ENCODE measurements at places on chromosomes 16 and 17. TPM values are rescaled to one million over a fixed set of nuclear protein-coding genes. Genes with fewer than 3 reads are reported as not detected.

TEX19 gene
- 0.34 TPM for total RNA-seq

MGAT5B gene
- 14.4 TPM for total RNA-seq

CA10 gene
- total RNA-seq: not detected

CCDC154 gene
- total RNA-seq: not detected

MYH13 gene
- not detected for total RNA-seq

SLC13A2 gene
- not detected for total RNA-seq

ATP2A3 gene
- 0.89 TPM for total RNA-seq

P2RX1 gene
- 5.1 TPM for total RNA-seq

KLHL10 gene
- not detected for total RNA-seq

ABCC3 gene
- 7.6 TPM for total RNA-seq

DNA sequence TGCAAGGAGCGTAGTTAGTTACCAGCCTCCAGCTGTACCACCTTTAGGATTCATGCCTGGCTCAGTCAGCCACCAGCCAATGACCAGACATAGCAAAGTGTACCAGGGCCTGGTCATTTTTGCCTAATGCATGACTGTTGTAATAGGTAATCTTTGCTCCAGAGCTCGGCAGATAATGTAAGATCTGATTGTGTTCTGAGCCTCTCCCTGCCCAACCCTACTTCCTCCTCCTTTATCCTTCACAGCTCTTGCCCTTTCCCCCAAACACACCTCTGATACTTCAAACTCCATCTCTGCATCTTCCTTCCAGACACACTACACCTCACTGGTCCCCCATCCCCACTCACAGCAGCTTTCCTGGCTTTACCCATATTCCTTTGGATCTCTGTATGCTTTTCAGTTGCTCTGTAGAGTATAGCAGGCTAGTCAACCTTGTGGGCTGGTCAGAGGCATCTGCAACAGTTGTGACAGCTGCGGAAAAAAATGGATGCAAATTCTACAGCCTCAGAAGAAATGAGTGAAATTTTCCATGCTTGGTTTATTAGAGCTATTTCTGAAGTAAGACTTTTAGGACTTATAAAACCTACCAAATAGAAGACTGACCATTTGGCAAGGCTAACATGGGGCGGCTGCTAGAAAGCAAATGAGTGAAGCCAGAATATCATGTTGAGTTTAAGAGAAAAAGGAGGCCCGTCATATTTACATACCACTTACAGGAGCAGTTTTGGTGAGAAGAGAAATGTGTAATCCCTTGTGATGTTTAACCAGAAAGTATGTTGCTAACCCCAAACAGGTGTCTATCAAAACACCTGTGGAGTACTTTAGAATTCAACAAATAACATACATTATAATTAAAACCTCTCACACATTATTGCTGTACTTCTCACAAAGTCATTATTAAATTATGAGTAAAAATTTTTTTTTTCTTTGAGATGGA lies 19.9 kb upstream of the C16orf87 start:
- DNase-seq: no peak

DNA sequence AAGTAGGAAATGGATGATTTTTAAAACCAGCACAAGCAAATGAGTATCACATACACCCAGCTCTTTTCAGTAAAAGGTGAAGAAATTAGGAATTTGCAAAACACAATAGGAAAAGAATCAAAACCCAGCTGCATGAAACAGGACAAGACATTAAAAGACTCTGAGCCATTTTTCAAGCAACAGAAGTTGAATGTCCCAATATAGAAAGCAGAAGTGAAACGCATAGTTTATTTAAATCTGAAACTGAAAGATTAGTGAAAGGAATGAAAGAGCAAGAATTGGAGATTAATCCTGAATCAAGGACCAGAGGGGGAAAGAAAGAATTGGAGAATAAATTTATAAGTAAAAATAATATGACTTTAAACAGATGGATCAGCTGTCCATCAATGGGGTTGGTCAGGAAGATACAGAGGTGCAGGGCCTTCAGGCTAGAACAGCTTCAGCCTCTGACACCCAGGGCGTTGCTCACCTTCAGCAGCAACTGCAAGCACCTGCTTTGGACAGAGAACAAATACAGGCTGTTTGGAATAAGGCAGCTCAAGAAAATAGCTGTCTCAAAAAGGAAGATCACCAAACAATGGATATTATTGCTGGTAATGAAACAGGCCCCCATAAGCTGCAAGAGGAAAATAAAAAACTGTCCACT lies 3.9 kb upstream of the ARHGAP17 start:
- no peak for DNase-seq

- DNase-seq: no peak
Measured at GRCh38 chr17:52297230-52298010, 138.9 kb upstream of the CA10 start.

GRCh38 chr16:82063456-82064082 lies 28.5 kb downstream of the HSD17B2 start:
- no peak for DNase-seq

DNA sequence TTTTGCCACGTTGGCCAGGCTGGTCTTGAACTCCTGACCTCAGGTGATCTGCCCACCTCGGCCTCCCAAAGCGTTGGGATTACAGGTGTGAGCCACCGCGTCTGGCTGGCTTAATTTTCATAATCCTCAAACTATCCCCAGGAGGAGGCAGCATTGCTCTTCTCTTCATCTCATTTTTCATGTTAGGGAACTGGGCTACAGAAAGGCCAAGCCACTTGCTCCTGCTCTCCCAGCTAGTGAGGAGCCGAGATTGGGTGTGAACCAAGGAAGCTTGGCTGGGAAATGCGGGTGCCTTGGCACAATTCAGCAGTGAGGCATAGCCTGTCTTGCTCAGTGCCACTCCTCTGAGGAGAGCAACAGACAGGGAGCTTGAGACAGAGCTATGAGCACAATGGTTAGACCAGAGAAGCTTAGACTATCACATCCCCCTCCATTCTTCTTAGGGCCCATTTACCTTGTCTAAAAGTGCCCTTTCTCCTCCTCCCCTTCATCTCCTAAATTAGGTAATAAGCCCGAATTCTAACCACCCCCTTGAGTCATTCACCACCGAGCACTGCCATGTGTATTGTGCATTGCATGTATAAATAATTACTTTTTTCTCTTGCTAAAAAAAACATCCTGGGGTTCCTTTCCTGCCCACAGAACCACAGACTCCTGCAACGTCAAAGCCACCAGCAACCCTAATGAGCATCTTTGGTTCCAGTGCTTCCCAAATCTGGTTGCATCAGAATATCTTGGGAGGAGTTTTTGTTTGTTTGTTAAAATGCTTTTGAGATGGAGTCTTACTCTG lies 20.0 kb upstream of the KIF19 start:
- no peak for DNase-seq

GRCh38 chr16:9817586-9817985 lies 364.6 kb downstream of the GRIN2A start:
- no peak for DNase-seq

GRCh38 chr16:30335598-30336474 lies 19.3 kb downstream of the CD2BP2 start:
- no peak for DNase-seq

- no peak for DNase-seq
Measured at GRCh38 chr16:81143921-81144471, 47.8 kb upstream of the GCSH start.

DNA sequence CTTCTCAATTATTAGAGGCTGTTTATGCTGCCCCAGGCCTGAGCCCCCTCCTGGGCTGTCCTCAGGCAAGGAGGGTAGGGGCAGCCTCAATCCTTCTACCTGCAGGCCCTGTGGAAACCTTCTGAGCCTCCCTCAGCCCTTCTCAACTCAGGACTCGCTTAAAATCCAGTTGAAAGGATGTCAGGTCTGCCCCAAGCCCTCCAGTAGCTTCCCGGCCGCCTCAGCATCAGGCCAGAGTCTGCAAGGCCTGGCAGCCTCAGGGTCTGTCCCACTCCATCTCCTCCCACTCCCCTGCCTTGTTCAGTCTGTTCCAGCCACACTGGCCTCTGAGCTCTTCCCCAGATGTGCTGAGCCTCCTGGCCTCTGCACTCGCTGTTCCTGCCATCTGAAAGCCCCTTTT lies 52.2 kb downstream of the KATNIP start:
- DNase-seq: no peak

DNA sequence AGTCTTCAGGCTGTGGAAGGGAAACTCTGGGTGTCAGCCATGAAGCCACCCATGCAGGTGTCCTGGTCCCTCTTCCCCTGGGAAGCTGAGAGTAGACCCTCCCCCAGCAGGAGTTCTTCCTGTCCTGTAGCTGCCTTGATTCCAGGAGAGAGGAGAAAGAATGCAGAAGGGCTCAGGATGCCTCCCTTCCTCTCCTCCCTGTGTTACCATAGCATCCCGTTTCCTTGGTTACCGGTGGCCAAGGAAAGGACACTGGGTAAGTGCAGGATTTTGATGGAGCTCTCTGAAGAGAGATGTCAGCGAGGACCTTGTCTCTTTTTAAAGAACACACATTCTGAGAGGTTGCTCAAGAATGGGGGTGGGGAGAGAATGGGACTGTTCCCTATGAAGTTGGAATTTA lies 304.1 kb upstream of the N4BP1 start:
- no peak for DNase-seq

DNA sequence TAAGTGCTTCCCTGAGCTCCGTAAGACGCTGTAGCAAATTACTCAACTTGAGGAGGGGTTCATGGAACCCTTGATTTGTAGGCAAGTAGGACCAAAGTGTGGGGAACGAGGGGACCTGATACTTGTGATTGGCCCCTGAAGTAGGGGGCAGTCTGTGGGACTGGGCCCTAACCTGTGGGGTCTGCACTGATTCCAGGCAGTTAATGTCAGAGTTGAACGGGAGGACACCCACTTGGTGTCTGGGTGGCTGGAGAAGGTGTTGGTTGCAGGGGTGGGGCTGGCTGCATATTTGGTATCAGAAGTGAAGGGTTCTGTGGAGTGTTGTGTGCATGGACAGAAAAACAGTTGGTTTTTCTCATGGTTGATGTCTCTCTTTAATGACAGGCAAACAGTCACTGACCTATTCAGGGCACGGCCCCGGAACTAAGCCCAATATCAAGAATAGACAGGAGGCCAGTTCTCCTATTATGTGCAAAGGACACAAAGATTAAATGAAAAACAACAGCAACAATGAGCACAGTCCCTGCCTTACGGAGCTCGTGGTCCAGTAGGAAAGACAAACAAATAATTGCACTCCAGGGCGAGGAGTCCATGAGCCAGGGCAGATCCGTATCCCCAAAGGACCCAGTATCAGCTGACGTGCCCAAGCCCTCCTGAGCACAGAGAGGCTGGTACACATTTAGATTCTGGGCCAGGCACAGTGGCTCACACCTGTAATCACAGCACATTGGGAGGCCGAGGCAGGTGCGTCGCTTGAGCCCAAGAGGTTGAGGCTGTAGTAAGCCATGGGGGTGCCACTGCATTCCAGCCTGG lies 19.2 kb downstream of the MXRA7 start:
- peak; percentile 86 for DNase-seq

- DNase-seq: no peak
Measured at GRCh38 chr17:72297326-72298115, 176.7 kb downstream of the SOX9 start.

- no peak for DNase-seq
Measured at GRCh38 chr17:44922136-44922535, 6.8 kb upstream of the GFAP start.

GRCh38 chr17:7969433-7969832 lies 33.0 kb upstream of the GUCY2D start:
- DNase-seq: no peak

GRCh38 chr17:6558276-6558675 lies 1.9 kb upstream of the PITPNM3 start:
- DNase-seq: no peak

- DNase-seq: no peak
Measured at GRCh38 chr16:23072084-23072599, 77.1 kb downstream of the USP31 start.

- no peak for DNase-seq
Measured at GRCh38 chr16:4247460-4247784, 5.5 kb upstream of the SRL start.

- no peak for DNase-seq
Measured at GRCh38 chr17:48541577-48542113, 3.3 kb downstream of the HOXB2 start.

DNA sequence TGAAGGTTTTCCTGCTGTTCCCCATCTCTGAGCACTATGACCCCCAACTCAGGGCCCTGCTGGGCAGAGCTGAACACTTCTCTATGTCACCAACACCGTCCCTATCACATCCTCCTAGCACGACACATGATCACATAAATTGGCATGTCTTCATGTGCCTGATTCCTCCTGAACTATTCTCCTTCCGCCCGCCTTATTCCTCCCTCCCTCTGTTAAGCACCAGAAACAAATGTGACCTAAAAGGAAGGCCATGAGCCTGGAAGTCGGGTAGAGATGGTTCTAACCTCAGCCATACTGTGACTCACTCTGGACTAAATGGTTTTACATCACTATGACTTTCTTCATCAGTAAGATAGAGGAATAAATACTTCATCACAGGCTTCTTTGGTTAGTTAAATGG lies 80.8 kb upstream of the DYNLRB2 start:
- DNase-seq: no peak

DNA sequence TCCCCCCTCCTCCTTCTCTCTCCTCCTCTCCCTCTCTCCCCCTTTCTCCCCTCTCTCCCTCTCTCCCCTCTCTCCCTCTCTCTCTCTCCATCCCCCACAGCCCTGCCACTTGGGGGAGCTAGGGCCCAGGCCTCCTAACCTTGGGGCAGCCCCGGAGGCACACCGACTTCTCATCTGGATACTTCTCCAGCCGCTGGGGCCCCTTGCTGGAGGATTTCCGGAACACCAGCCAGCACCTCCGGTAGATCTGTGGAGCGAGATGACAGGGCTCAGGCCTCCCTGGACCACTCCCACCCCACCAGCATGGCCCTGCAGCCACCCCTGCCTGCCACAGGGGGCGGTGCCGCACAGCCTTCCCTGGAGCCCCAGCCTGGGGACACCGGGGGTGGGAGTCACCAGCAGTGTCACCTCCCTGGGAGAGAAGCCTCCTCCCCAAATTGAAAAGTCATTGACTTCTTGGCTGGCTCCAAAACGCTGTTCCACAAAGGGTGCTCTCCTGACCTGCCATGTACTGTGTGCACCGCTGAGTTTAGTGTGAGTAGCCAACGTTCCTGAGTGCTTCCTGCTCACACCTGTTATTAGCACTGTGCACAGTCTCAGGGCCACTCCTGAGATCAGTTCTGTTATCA lies 10.5 kb downstream of the DOK4 start:
- DNase-seq: no peak

- no peak for DNase-seq
Measured at GRCh38 chr17:39198186-39198566, 707 bp upstream of the CACNB1 start.

- DNase-seq: no peak
Measured at GRCh38 chr17:37259030-37259735, 116.6 kb upstream of the C17orf78 start.

GRCh38 chr17:78672005-78672404 lies 94.8 kb upstream of the DNAH17 start:
- DNase-seq: no peak

DNA sequence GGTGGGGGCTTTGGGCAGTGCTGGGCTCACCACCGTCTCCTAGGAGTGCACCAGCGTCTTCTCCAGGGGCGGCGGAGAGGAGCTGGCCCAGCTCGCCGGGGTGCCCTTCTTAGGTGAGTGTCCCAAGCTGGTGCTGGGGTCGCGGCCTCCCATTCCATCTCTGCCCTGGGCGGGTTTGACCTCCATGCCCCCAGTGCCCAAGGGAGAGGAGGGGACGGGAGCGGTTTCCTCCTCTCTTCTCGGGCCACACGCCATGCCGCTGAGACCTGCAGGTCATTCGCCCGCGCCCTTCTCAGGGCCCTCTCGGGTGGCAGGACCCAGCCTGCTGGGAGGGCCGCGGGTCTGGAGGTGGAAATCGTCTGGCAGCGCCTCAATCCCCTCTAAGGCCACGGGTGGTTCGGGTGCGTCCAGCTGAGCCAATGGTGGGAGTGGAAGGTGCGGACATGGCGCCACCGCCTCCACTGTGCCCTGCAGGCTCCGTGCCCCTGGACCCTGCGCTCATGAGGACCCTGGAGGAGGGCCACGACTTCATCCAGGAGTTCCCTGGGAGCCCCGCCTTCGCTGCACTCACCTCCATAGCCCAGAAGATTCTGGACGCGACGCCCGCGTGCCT lies 5.3 kb downstream of the IGFALS start:
- DNase-seq: no peak

Measured in SJSA1 (cell line).